ENCODE measurements at places on chromosomes 2 and 18.
A peak's percentile ranks its signal among the peaks of the same experiment; 100 is the strongest.

DNA sequence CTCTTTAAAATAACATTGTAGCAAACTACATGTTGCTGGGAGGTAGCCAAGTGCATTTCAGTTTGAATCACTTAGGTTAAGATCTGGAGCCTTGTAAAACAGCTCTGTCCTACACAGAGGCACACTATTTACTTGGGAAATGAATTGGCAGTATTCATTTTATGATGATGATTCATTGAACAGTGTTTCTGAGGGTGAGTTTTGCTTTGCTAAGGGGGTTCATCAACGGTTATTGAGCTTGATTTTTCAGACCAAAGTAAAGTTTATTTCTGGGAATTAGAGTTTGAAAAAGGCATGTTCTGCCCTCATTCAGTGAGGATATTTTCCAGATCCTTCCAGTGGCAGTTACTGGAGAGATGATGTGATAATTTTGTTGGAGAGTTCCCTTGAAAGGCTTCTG lies 55.6 kb downstream of the CCDC85A start:
- DNase-seq: no peak

DNA sequence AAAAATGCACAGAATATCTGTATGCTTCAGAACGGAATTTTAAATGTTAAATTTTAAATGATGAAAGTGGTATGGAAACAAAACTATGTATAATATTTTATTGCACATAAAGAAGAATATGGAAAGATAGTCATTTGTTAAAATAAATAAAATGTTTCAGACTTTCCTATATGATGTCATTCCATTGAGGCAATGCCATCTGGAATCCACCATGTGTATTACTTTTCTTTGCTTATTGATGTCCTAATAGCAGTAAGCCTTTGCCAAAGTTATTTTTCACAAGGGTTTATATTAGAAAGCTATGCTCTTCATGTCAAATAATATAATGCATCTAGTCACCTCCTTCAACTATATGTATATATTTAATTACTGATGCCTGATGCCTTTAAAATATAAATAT lies 601.6 kb upstream of the PKDCC start:
- DNase-seq: no peak

GRCh38 chr18:58645398-58645797 lies 16.5 kb upstream of the ALPK2 start:
- peak; percentile 86 for DNase-seq

GRCh38 chr18:47735041-47735702 lies 195.3 kb downstream of the SMAD2 start:
- DNase-seq: no peak

- no peak for DNase-seq
Observed at GRCh38 chr2:64768491-64769005, 114.8 kb upstream of the SERTAD2 start.

DNA sequence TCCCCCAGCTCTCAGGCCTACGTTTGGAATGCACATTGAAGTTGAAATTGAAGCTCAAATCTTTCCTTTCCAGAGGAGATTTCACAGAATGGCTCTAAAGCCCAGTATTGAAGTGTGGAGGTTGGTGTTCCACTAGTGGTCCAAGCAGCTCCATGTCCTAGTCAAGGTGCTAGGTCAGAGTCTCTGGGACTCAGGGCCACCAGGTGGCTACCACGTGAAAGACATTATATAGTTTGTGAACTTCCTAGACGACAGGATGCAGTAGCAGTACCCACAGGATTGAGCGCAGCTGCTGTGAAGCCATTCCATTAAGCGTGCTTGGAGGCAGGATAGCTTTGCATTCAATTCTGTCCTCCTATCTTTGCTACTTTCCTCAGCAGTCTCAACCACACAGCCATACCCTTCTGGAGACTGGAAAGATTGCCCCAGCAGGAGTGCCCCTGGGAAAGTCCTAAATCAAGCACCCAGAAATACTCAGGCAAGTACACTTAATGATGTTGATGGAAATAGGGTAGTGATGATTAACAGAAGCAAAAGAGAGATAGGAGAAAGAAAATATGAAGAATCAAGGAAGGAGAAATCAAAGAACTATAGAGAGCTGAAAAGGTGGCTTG lies 4.7 kb upstream of the TGFA start:
- DNase-seq: no peak

GRCh38 chr2:107093426-107093957 lies 207.5 kb upstream of the ST6GAL2 start:
- DNase-seq: no peak

GRCh38 chr2:10331027-10331701 lies 28.5 kb downstream of the HPCAL1 start:
- peak; percentile 17 for DNase-seq

DNA sequence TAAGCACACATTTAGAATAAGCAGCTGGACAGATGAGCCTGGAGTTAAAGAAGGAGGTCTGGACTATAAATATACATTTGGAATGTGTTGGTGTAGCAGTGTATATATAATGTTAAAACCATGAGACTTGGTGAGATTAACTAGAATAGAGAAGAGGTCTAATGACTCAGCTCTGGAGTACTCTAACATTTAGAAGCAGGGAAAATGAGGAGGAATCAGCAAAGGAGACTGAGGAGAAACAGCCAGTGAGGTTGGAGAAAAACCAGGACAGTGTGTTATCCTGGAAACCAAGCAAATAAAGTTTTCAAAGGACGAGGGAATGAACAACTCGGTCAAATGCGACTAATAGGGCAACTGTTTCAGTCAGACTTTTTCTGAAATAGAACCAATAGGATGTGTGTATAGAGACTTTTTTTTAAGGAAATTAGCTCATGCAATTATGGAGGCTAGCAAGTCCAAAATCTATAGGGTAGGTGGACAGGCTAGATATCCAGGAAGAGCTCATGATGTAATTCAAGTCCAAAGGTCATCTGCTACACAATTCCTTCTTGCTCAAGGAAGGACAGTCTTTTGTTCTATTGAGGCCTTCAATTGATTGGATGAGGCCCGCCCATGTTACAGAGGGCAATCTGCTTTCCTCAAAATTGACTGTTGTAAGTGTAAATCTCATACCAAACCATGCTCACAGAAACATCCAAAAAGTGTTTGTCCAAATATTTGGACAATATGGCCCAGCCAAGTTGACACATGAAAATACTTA lies 10.8 kb upstream of the SESTD1 start:
- DNase-seq: peak; percentile 54

DNA sequence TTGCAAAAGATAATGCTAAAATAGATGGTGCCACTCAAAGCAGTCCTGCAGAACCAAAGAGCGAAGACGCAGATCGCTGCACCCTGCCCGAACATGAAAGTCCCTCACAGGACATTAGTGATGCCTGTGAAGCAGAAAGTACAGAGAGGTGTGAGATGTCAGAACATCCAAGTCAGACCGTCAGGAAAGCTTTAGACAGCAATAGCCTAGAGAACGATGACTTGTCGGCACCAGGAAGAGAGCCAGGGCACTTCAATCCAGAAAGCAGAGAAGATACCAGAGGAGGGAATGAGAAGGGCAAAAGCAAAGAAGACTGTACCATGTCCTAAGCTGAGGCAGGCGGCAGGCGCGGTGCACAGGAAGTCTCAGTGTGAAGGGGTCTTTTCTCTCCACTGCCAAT lies 34.8 kb upstream of the RBM44 start:
- DNase-seq: no peak

DNA sequence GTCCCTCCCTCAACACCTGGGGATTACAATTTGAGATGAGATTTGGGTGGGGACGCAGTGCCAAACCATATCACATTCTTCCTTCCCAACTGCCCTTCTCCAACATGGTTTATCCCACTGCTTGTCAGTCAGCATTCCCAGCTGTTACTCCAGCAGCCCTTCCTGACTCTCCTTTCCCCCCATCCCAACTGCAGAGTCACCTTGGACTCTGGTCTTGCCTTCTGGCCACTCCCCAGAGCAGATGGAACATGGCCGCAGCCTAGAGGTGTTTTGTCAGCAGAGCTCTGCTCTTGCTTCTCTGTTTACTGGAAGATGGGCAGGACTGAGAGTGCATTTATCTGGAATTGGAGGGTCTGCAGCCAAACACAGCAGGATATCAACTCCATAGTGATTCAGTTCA lies 51.2 kb upstream of the MEX3C start:
- DNase-seq: no peak

DNA sequence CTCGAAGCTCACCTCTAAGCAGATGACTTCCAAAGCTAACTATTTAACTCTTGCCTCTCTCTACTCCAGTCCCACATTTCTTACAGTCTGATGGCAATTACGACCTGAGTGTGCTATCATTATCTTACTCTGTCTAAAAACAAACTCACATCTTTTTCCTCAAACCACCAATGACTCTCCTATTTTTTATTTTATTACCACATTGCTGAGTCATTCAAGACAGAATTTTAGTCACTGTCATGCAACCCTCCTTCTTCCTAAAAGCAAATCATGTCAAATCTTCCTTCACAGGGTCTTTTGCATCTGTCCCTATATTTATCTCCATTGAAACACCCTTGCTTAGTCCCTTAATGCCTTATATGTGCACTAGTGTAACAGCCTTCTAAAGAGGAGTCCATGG lies 34.6 kb upstream of the C2orf15 start:
- DNase-seq: peak; percentile 4

All from fibroblast of skin of back (primary cell).